AG20443 (cell line): ENCODE measurements at places on chromosomes 4 and X.
A peak's percentile ranks its signal among the peaks of the same experiment; 100 is the strongest.

DNA sequence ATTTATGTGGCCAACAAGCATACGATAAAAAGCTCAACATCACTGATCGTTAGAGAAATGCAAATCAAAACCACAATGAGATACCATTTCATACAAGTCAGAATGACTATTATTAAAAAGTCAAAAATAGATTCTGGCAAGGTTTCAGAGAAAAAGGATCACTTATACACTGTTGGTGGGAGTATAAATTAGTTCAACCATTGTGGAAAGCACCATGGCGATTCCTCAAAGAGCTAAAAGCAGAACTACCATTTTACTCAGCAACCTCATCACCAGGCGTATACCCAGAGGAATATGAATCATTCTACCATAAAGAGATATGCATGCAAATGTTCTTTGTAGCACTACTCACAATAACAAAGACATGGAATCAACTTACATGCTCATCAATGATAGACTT, 478.7 kb upstream of the GALNTL6 start:
- no peak for DNase-seq

DNA sequence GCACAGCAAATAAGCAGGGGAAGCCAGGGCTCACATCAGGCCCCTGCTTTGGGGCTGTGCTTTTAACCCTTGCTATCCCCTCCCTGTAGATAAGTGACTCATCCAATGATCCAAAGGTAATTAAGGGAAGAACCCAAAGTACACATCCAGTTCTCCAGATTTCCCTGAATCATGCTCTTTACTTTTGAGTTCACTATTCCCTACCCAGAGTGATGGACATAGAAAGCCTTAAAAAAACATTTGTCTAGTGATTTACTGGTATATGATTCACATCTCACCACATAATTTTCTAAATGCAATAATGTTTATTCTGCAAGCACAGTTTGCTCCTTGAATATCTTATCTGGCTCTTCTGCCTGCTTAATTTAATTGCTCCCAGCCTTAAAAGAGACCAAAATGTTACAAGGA, 136.2 kb downstream of the PPP3CA start:
- no peak for DNase-seq

GRCh38 chr4:173073939-173074500, 94.6 kb upstream of the GALNT7 start:
- DNase-seq: no peak

DNA sequence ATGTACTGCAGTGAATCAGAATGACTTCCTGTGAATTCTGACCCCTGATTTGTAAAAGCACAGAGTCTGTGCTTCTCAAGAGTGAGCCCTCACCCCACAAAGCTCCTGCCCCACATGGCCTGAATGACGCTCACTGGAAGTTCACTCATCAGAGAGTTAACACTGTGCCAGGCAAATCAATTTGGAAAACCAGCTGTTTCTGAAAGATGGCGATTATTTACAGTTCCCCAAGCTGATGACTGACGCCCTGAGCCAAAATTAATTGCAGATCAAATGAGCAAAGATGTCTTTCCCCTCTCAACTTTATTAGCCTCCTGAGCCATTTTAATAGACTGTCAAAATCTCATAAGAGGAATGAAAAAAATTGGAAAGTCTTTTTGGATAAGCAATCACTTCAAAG, 118.0 kb downstream of the SLC2A9 start:
- no peak for DNase-seq

DNA sequence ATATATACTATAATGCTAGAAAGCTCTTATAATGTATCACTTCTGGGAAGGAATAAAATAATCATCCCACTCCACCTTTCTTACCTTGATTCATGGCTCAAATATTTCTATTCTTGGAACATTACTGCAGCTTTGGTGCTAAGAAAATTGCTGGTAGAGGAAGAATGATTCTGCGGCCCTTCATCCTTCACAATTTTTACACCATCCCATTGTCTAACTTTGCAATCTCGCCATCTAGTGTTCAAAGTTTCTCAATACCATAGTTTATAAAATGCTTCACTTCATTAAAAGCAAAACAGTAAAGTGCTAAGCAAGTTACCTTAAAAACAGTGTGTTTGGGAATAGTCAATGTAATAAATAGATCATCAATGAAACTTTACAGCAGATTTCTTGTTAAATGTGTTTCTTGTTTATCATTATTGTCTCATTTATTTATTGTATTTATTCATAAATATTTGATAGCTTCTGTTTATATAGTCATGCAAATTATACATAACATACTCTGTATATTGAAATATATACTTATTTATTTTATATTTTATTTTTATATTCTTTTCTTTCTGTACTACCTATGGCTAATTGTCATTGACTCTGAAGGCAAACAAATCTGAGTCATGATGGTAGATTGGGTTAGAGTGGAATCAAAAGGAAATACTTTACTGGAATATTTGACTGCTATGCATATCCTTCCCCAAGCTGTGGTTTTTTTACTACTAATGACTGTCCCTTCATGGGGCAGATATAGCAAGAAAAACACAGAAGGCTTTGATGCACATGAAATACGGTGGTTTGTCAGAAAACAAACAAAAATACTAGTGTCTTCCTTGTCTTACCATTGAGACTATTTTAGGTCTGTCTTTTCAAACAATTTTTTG, 390.7 kb downstream of the MAPK10 start:
- DNase-seq: peak; percentile 61

DNA sequence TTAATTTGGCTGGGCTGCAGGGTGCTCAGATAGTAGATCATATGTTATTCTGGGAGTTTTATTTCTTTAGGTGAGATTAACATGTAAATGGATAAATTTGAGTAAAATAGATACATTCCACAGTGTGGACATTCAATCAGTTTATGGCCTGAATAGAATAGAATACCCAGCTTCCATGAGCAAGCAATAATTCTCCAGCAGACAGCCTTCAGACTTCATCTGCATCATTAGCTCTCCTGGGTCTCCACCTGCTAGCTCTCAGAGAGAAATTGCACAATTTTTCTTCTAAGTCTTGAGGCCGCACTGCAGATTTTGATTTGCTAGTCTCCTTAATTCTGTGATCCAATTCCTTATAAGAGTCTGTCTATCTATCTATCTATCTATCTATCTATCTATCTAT, 420.3 kb upstream of the BOD1L1 start:
- no peak for DNase-seq

- no peak for DNase-seq
Observed at GRCh38 chrX:15413101-15413500, 28.9 kb upstream of the VEGFD start.

- no peak for DNase-seq
Observed at GRCh38 chr4:100651499-100652175, 133.8 kb upstream of the EMCN start.

DNA sequence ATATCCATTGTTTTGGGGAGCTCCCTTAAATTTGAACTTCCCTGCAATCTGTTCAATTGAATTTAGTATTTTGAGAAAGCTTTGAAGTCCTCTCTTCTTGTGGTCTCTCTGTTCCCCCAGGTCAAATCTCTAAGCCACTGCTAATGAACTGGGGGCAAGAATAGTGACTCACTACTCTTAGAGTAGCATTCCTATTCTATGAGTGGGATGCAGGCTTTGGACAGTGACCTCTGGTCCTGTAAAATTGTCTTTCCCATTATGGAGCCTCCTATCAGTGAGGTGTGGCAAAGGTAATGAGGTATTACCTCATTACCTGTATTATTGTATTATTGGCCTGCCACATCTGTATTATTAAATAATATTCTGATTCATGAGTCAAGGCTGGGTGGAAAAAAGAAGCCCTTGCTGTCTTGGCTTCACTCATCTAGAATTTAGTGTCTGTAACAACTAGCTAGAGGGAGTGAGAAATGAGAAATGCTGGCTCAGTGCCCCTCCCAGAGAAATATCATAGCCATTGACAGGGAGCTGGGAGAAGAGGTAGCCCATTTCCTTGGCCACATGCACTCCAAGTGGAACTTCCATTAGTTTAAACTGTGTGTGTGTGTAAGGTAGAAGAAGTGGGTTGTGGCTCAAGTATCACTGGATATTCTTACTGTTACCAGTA, 393.9 kb upstream of the CTSO start:
- DNase-seq: peak; percentile 25

GRCh38 chrX:150548684-150549083, 19.7 kb upstream of the MTM1 start:
- DNase-seq: peak; percentile 29

DNA sequence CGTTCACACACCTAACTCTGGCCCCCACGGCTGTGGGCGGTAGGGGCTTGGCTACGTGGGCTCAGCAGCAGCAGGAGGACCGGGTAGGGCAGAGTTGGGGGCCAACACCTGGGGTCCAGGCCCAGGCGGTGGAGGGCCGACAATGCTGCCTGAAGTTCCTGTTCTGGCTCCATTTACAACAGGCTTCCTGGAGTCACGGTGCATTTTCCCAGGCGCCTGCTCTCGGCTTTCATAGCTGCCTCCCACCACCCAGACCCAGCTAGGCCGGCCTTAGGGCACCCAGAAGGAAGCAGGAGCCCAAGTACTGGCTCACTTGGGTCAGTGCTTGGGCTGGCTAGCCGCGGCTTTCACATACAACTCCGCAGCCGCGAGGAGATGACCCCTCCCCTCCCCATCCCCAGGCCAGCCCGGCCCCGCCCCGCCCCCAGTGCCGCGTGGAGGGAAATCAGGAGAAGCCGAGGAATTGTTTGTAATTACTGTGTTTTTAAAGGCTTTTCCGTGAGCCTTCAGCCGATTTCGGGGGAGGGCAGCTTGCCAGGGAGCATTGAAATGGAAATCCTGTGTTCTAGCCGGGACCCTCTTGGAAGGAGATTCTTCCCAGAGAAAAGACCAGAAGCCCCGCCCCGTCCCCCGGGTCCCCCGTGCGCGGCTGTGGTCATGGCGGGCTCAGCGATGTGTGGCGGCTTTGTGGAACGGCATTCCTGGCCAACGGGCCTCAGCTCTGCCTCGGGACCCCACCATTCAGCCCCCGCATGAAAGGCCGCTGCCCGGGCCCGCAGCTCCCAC, 28.5 kb downstream of the PJA1 start:
- DNase-seq: peak; percentile 12

GRCh38 chrX:39889704-39890103, 208.1 kb downstream of the BCOR start:
- no peak for DNase-seq

- DNase-seq: no peak
Observed at GRCh38 chr4:24117975-24118374, 228.1 kb upstream of the PPARGC1A start.

GRCh38 chr4:158053801-158054200, 119.0 kb downstream of the GASK1B start:
- DNase-seq: no peak
